Body of pancreas (tissue), 4 donors: ENCODE measurements at places on chromosomes 2 and 18.

DNA sequence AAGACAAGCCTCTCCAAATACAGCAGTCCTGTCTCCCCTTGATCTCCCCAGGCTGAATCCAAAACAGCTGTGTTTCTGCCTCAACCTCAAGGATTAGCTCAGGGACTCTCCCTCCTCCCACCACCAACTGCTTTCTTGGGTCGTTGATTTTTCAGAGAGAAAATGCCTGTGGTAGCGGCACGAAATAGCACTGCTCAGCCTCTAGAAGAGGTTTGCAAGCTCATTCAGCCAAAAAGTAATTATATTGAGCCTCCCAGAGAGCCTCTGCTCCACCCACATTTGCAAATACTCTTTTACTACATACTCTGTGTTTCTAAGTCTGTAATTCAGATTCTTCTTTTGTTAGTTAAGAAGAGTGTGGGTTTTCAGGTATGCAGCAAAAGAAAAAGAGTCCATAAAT is 396.4 kb upstream of the TNP1 start:
- DNase-seq, result no peak

DNA sequence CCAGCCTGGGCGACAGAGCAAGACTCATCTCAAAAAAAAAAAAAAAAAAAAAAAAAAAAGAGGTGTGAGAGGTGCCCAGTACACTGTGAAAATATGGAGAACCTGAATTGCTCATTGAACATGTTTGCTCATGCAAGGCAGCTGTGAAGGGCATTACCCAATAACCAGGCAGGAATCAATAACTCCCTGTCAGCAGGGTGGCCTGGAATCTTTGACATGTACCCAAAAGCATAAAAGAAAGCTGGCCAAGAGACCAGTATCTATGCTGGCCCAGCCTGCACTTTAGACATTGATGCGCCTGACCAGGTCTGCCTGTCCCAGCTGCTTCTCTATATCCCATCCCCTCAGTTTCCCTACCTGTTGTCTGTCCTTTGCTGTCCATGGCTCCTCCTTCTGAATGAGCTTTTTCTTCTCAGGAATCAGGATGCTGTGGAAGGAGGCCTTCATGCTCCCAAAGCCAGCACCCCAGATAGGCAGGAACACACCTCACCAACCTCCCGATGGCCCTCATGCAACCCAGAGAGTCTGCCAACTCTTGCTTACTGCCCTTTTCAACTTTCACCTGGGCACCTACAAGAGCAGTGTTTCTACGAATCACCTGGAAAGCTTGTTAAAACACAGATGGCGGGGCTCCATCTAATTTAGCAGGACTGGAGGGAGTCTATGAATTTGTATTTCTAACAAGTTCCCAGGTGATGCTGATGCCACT is 83.4 kb upstream of the PPP1CB start:
- no peak for DNase-seq

- no peak for DNase-seq
Observed at GRCh38 chr2:147524912-147525311, 319.9 kb upstream of the ACVR2A start.

DNA sequence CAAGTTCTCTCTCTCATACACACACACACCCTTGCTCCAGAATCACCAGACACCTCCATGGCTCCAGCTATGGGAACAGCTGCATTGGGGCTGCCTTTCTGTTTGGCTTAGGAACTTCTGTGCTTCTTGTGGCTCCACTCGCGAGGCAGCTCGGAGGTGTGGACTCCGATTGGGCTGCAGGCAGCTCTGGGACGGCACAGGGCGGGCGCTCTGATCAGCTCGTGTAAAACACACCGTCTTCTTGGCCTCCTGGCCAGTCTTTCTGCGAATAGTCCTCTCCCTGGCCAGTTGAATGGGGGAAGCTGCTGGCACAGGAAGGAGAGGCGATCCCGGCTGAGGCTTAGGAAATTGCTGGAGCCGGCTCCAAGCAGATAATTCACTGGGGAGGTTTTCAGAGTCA is 22.4 kb downstream of the FOSL2 start:
- no peak for DNase-seq

DNA sequence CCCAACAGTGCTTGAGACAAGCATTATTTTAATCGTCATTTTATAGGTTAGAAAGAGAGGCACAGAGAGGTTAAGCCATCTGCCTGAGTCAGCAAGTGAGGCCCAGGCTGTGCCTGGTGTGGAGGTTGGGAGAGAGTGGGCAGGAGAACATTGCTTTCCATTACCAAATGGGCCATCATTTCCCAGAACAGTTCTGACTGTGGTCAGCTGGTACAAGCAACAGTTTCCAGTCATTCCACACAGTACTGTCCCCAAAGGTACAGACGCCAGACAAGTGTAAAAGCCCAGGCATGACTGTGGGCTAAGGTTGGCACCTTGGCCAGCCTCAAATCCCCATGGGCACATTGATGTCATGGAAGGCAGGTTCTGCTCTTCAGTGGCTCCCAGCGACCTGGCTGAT is 98.2 kb upstream of the LCLAT1 start:
- DNase-seq, result no peak

DNA sequence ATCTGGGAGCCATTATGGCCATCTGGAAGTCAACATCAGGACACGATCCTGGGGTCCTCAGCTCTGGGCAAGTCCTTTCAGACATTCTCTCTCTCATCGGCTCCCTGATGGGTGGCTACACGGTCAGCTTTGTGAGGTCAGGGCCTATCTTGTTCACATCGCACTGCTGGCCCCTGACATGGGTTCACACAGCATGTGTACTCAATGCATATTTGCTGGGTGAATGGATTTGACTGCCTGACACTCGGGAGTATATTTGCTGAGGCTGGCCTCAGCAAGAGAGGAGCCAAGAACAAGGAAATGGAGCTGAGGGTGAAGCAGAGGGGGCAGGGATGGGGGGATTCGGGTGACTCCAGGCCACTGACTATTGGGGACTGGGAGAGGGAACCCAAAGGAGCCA is 50.5 kb downstream of the SLC4A5 start:
- DNase-seq, result no peak

- no peak for DNase-seq
Observed at GRCh38 chr2:106158871-106159270, 35.2 kb downstream of the UXS1 start.

GRCh38 chr2:238427435-238428162 is 872 bp downstream of the ASB1 start:
- peak; percentile 32 for DNase-seq
